ENCODE measurements at places on chromosomes 7 and 10.

- DNase-seq, result no peak
These were observed 5.0 kb downstream of the CREB3L2 start for GRCh38 chr7:137996871-137997270.

DNA sequence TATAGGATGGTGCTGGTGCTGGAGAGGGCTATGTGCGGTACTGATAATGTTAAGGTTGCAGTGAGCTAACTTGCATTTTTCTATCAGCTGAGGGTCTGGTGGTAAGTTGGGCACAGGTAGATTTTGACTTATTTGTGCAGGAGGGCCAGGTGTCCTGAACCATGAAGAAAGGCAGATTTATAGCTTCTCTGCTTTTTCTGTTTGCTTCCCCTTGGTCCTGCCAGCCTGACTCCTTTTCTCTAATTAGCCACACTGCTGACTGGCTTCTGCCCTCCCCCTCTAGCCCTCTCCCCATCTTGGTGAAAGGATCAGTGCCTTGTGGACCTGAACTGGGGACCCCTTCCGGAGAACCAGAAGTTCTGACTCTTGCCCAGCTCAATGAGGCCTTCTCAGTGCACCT lies 40.8 kb upstream of the STEAP4 start:
- no peak for DNase-seq

DNA sequence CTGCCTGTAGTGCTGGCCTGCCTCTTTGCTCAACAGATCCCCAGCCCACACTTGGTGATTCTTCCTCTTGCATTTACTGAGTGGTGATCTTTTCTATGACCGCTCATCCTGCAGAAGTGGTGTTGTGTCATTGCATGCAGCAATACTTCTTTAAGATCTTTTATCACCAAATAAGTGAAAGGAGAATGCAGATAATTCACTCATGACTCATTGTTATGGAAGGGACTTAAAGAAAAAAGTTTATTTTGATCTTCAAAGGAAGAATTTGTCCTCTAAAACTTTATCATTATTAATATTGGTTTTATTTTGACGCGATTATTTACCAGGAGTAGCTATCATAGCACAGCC lies 489.1 kb upstream of the CELF2 start:
- DNase-seq, result no peak

- no peak for DNase-seq
These were observed 24.9 kb downstream of the GSAP start for GRCh38 chr7:77391230-77391629.

DNA sequence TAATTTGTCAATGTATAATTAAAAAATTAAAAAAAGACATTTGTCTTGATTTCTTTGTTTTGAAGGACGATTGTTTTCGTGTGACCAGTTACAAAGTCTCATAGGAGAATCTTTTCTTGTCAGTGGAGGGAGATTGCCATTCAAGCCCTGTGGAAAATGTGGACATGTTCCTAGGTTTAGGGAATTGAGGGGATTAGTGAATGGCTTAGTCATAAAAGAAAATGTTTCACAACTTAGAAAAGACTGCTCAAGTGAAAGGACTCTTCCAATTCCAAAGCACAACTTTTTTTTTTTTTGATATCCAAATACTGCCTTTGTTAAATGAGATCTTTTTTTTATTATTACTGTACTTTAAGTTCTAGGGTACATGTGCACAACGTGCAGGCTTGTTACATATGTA lies 140.7 kb upstream of the HABP2 start:
- no peak for DNase-seq

- DNase-seq, result no peak
These were observed 645.7 kb downstream of the PHTF2 start for GRCh38 chr7:78444267-78444666.

GRCh38 chr7:140677496-140677895 lies 4.8 kb downstream of the ADCK2 start:
- DNase-seq, result no peak

DNA sequence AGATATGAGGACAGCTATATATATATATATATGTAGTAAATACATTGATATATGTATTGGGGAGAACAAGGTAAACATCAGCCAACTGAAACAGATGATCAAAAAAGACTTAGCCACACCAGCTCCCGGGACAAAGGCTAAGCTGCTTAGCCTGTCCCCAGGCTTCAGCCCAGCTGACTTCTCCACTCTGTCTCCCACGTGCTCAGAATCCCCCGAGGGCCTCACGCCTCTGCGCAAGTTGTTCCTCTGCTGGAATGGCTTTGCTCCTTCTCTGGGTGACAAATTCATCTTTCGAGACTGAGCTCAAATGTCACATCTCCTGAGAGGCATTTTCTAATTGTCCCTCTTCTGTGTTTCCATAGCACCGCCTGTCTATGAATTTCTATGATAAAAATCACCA lies 8.6 kb upstream of the INSIG1 start:
- DNase-seq, result no peak

GRCh38 chr7:5678295-5679047 lies 103.0 kb downstream of the RNF216 start:
- DNase-seq, result no peak

GRCh38 chr10:82462910-82463551 lies 588.0 kb downstream of the NRG3 start:
- DNase-seq, result no peak

DNA sequence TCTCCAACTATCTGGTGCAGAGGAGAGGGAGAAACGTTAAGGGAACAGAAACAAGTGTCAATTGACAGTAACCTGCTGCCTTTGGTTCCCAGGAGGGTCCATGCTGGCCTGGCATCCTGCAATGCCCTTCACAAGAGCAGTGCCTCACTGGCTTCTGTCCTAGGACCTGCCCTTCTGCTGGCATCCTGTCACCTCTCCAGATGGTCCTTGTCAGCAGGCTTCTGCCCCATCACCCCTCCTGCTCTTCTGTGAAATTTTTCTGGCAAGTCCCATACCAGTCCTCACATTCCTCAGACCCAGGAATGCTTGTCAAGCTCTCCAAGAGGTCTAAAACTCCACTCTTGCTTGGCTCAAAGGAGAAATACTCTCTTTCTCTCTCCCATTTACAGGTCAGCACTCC lies 34.2 kb downstream of the C10orf67 start:
- no peak for DNase-seq

GRCh38 chr10:127150136-127150535 lies 46.3 kb downstream of the INSYN2A start:
- no peak for DNase-seq

- no peak for DNase-seq
These were observed 11.7 kb downstream of the NOBOX start for GRCh38 chr7:144391823-144392255.

DNA sequence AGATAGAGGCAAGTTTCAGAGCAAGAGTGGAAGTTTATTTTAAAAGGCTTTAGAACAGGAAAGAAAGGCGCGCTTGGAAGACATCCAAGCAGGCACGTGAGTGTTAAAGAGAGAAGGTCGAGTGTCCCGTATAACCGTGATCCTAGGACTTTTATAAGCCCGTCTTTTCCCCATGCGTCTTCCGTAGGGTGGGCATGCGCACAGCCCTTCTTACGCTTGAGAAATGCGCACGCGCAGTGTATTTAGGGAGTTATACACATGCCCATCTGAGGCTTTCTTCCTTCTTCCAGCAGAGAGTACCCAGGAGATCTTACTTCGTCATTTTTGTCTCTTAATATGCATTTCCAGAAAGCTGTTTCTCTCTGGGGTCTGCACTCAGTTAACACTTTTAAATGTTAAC lies 52.4 kb downstream of the CALD1 start:
- no peak for DNase-seq

GRCh38 chr10:112813866-112814591 lies 136.0 kb upstream of the TCF7L2 start:
- no peak for DNase-seq

DNA sequence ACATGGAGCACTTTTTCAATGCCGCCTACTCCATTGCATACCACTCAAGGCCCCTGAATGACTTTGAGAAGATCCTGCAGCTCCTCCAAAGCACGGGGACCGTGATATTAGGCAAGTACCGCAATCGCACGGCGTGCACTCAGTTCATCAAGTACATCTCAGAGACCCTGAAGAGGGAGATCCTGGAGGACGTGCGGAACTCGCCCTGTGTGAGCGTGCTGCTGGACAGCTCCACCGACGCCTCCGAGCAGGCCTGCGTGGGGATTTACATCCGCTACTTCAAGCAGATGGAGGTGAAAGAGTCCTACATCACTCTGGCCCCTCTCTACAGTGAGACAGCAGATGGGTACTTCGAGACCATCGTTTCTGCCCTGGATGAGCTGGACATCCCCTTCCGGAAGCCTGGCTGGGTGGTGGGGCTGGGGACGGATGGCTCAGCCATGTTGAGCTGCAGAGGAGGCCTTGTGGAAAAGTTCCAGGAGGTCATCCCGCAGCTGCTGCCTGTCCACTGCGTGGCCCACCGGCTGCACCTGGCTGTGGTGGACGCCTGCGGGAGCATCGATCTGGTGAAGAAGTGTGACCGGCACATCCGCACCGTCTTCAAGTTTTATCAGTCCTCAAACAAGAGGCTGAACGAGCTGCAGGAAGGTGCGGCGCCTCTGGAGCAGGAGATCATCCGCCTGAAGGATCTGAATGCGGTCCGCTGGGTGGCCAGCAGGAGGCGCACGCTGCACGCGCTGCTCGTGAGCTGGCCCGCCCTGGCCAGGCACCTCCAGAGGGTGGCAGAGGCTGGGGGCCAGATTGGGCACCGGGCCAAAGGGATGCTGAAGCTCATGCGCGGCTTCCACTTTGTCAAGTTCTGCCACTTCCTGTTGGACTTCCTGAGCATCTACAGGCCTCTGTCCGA lies 12.7 kb upstream of the ATP6V0E2 start:
- DNase-seq, result no peak

- DNase-seq, result no peak
These were observed 138.9 kb downstream of the VTI1A start for GRCh38 chr10:112585960-112586359.

DNA sequence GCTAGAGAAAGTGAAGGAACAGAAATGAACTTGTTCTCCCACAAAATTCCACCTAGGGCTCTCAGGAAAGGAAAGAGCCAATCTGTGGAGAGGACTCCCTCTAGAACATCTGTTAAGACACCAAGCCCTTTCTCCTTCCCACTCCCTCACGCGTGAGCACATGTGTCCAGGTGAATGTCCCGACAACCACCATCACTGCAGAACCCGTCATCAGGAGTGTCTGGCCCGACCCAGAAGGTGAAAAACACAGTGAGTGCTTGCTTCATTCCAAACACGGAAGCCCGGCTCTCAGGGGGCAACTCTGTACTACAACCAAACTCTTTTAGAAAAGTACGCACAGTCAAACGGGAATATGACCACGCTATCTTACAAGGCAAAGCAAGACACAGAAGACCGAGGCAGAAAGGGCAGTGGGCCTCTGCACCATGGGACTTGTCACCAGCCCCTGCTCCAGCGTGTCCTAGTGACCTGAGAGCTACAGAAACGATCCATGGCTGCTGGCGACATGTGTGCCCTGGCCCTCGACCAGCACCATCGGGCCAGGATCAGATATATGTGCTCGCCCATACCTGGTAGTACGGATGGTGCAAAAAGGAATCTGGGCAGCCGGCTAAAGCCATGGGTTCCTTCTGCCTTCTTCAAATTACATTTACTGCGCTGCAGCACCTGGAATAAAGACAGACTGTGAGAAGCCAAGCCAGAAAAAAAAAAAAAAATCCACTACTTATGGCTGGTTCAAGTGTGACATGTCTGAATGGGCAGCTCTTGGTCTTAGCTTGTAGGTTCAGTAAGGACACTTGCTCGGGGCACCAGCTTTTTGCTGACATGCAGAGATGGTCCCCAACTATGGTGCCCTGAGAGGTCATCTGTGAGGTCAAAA lies 50.8 kb downstream of the GRB10 start:
- DNase-seq, result no peak

GRCh38 chr10:126598009-126598408 lies 72.5 kb downstream of the C10orf90 start:
- no peak for DNase-seq

DNA sequence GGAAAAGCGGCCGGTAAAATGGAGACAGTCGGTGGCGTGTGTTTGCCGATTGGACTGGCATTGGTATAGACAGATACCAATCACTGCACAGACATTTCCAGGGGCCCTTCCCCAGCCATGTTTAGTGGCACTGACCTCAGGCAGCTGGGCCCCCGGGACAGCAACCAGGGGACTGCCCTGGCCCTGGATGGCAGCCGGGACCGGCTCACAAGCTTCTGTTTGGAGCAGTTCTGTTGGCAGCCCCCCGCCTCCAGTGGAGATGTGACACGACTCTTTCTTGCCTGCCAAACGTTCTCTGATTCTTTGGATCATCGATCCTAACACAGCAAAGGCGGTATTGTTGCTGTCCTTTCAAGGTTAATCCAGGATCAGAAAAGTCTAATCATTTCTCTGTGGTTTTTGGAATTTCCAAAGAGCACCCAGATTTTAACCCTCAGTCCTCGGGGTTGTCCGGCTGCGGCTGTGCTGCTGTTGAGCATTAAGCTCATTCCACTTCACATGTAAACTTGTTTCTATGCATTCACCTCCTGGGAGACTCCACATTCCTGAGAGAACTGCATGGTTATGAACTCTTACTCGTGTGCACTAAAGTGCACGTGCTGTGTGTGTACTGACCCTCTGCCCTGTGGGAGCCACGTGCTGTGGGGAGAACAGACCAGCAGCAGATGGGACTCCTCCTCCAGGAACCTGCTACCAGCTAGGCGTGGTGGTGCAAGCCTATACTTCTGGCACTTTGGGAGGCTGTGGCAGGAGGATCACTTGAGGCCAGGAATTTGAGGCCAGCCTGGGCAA lies 46.0 kb downstream of the FOXK1 start:
- no peak for DNase-seq

GRCh38 chr7:45924283-45924682 lies 3.2 kb upstream of the IGFBP3 start:
- no peak for DNase-seq

- no peak for DNase-seq
These were observed 114.8 kb downstream of the TSPAN12 start for GRCh38 chr7:120743128-120743527.

Data from activated CD4-positive, alpha-beta T cell treated with anti-CD3 and anti-CD28 coated beads, Interleukin-2, amount 50 U/mL, for 1 hour (primary cell).